H9 (cell line): ENCODE measurements at places on chromosomes 7 and 10.

DNA sequence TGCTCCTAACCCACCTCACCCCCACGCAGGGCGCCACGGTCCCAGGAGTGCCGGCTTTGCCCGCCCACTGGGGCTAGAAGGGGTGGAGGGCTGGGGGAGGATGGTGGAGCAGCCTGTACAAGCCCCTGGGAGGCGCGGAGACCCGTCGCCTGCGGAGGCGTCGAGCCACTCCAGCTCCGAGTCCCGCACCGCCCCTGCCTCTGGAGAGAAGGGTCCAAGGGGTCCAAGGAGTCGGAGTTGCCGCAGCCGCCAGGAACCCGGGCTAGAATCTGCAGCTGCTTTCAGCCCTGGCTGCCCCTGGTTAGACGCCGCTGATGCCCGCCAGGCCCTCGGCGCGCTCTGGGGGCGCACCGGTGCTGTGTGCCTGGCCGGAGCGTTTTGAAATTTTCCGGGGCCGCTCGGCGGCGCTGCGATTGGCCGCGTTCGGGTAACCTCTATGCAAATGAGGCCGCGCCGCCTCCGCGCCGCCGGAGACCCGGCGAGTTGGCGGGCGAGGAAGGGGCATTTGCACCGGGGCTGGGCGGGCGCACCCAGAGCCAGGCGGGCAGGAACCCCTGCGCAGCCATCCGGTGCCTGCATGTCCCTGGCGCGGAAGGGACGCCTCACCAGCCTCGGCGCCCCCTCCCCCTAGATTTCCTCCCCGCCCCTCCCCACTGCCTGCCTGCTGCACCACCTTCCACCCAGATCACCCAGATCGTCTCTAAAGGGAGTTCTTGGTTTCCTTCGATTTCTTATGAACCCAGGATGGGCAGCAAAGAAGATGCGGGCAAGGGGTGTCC, at the start of gene HMX2:
Gene HMX2, plus strand, starts transcription at position 502 of the 779 bp plus-strand sequence. Its CDS starts 243 bp downstream, at position 745.
- peak; percentile 83 for DNase-seq

DNA sequence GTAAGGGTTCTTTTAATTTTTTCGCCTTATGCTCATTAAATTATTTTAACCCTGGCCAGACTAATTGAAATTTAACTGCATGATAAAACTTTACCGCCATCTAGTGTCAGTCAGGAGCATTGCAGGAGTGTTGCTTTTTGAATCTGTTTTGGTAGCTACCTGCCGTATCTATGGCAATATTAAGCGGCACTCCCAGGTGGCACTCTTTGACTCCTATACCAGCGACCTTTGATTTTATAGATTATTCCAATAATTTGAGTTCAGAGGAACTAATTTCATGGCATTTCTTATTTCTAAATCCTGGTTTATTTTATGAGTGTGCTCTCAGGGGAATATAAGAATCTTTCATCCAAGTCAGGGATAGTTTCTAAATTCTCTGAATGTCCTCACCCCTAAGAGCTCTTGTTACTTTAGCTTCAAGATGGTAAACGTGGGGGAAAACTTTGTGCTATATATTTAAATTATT, 198.9 kb downstream of the REEP3 start:
- peak; percentile 57 for DNase-seq

- no peak for DNase-seq
Measured at GRCh38 chr10:85026878-85027467, 698.6 kb downstream of the CCSER2 start.

GRCh38 chr7:42939457-42940240, 7.5 kb downstream of the MRPL32 start:
- DNase-seq, result no peak

GRCh38 chr7:129047761-129048160, 7.2 kb downstream of the TNPO3 start:
- no peak for DNase-seq

DNA sequence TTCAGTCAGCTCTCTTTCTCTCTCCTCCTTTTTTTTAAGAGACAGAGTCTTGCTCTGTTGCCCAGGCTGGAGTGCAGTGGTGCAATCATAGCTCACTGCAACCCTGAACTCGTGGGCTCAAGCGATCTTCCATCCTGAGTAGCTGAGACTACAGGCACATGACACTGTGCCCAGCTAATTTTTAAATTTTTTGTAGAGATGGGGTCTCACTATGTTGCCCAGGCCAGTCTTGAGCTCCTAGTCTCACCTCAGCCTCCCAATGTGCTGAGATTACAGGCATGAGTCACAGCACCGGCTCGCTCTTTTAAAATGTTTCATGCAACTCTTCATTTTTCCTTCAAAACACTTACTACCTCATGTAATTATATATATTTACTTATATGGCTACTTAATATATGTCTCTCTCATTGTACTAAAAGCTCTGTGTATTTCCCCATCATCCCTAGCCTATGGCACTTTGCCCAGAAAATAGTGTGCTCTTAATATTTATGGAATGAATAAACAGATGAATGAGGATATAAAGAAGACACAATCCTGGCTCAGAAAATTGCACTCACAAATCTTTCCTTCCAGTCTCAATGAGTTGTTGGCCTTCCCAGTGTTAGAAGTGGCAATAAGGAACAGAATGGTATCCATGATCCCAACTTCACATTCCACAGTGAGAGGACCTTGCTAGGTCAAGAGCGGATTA, 33.9 kb downstream of the EBLN1 start:
- DNase-seq, result no peak

- DNase-seq, result peak; percentile 79
Measured at GRCh38 chr7:106947244-106947728, 82.2 kb downstream of the PIK3CG start.

DNA sequence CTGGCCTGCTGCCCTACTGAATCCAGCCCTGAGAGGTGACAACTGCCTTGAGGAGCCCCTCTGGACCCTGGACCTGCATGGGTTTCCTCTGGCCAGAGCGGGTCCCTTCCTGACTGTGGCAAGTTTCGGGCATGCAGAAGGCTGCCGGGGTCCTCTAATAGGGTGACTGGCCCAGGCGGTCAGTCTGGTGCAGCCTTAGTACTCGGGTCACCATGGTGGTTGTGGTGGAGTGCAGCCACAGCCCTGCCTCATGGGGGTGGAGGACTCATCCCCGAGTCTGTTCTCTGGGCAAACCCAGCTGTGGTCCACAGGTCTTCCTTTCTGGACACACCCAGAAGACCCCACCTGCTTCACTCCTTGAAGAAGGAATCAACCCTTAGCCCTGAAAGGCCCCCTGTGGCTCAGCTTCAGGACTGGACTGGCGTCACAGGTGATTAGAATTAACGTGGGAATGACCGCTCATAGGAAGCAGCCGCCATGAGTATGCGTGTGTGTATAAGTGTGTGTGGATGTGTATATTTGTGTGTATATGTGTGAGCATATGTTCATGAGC, 28.7 kb downstream of the RAMP3 start:
- DNase-seq, result no peak

DNA sequence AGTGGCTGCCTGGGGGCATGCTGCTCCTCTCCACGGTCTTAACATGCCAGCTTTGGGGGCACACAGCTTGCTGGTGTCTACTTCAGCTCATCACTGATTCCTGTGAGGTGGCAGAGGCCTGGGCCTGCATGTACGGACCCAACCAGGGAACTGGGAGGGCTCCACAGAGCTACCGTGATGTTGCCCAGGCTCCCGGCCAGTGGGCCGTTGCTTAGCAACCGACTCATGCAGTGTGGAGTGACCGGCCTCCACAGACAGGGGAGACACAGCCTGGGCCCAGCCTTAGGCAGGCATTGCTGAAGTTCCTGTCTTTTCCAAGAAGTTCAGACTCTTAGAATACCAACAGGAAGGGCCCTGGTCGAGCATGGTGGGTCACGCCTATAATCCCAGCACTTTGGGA, 25.8 kb upstream of the SH2B2 start:
- DNase-seq, result no peak

GRCh38 chr10:10792681-10793080, 225.0 kb upstream of the CELF2 start:
- no peak for DNase-seq

DNA sequence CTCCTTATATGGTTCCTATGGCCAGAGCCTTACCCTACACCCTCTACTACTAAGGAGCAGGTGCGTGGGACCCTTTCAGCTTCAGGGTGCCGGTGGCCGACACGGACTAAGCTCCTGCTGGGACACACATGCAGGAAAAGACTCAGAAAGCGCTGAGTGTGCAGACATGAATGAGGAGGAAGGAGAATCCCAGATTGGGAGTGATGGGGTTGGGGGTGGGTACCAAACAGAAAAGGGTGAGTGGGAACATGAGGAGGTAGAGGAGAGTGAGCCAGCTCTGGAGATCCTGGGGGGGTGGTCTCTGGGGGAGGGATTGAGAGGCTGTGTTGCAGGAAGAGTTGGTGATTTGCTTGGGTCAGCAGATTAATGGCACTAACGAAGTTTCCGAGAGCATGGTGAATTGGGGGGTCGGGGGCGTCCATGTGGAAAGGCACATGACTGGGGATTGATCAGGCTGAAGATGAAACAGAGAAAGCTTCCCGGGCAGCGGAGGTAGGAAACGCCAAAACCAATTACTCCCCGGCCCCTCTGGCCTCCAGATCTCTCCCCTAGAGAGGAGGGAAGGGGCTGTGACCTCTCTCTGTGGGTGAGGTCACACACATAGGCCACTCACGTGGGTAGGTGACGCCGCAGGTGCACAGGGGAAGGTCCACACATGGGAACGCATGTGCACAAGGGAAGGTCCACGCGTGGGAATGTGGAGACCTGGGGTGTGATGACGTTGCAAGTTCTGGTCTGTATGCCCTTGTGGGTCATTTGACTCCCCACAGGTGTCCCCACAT, 37.9 kb upstream of the SLF2 start:
- DNase-seq, result no peak

GRCh38 chr7:131107337-131108211, 220.1 kb upstream of the MKLN1 start:
- DNase-seq, result peak; percentile 62

DNA sequence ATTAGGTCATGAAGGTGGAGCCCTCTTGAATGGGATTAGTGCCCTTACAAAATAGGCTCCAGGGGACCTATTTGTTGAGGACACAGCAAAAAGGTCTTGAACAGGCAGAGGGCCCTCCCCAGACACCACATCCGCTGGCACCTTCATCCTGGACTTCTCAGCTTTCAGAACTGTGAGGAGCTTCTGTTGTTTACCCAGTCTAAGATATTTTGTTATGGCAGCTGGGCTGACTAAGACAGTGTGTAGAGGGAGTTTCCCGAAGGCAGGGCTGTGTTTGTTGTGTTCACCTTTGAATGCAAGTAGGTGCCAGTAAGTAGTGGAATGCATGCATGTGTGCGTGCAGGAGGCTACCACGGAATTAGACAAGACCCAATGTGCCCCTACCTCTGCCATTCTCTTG, 106.7 kb downstream of the PTPRE start:
- no peak for DNase-seq

DNA sequence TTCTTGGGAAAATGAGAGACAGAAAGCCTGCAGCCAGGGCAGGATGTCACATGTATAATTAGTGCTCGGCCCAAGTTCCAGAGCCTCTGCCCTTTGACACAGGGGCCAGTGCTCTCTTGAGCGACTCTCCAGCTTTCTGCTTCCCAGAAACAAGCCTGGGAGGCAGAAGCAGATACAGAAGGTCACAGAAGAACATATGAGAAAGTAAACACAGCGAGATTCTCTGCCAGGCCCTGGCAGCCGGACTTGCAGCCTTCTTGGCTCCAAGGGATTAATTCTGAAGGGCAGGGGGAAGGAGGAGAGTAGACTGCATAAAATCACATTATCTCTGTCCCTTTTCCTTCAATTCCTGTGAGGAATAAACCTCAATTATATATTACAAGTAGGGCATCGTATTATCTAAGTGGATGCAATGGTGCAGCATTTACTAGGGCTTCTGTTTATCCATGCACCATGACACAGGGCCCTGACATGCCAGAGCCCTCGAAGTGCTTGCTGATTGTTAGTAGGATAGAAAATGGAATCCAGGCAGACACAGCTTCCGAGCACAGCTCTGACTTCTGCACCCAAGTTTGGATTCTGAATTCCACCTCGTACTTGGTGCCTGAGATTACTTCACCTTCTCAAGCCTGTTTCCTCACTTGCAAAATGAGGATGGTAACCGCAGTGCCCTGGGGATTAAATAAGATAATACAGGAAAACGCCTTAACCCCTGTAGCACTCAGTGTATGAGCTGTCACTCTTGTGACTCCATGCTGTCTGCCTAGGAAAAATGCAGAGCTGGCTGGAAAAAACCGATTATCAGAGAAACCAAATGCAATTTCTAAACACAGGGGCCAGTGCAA, 536.5 kb downstream of the TNS3 start:
- no peak for DNase-seq

- DNase-seq, result no peak
Measured at GRCh38 chr10:19638182-19638895, 177.9 kb upstream of the PLXDC2 start.

DNA sequence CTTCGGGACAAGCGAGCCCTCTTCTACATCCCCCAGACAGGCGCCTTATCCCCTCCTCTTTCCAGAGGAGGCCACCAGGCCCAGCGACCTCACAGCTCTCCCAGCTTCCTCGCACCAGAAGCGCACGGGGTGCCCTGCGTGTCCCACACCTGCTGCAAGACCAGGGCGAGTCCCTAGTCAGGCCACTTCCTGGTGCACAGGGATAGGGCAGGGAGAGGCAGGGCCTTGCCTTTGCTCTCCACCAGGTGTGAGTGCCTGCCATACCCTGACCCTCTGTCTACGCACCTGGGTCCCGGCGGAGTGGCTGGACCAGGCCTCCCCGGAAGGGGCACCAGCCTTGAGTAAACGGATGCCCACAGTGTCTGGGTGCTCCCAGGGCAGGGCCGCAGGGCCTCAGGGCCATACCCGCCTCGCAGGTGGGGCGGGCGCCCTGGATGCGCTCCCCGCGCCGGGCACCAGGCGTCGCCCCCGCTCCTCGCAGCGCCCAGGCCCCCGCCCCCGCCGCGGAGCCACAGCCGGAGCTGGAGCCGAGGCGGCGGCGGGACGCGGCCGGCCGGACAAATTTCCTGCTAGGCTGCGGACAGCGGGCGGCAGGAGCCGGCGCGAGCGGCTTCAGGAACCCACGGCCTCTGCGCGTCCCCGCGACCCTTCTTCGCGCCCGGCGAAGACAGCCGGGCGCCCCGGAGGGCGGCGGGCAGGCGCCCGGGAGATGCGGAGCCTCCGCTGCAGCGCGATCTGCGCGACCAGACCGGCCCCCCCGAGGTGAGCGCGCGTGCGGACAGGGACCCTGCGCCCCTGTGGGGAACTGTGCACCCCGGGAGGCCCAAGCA, at the start of gene PTPRE:
Gene PTPRE, plus strand, starts transcription at position 556 of the 830 bp plus-strand sequence. CDS start 133,779 bp downstream, outside the sequence.
- peak; percentile 81 for DNase-seq

DNA sequence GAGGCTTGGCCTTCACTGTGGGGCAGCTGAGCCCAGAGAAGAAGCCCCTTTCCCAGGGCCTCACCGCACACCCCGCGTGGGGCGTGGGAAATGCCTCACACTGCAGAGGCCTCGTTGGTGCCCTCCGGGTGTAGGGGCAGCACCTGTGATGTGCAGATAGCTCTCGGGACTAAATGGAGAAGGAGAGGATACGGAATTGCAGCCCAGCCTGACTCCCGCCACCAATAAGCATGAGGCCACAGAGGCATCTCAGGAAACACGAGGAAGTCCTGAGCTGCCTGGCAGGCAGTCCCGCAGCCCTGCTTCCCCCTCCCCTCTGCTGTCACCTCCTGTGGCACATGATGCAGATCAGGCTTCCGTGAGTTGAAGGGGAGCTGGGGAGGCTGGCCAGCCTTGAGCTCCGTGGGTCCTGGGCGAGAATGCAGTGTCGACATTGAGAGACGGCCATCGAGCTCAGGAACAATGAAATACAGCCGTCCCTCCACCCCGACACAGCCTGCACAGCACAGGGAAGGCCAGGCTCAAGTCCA, 59.6 kb upstream of the PPP2R2D start:
- DNase-seq, result peak; percentile 35
